ENCODE measurements at places on chromosomes 2 and 18.

GRCh38 chr2:171804456-171804855 is 89.6 kb downstream of the SLC25A12 start:
- no peak for DNase-seq

DNA sequence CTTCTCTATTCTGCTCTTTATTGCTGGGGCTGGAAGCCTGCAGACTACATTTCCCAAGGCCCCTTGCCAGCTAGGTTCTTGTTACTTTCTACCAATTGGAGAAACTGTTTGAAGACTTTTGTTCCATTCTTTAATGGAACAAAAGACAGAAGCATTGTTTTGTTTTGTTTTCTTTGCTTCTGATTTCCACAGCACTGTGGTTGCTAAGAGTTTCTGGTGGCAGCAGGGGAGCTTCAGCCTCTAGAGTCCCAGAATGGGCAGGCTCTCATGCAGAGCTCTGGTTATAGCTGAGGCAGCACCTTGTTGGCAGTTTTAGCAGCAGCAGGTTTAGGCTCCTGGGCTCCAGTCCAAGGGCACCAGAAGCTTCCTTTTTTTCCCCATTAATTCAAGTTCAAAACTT is 234.3 kb downstream of the ETAA1 start:
- no peak for DNase-seq

DNA sequence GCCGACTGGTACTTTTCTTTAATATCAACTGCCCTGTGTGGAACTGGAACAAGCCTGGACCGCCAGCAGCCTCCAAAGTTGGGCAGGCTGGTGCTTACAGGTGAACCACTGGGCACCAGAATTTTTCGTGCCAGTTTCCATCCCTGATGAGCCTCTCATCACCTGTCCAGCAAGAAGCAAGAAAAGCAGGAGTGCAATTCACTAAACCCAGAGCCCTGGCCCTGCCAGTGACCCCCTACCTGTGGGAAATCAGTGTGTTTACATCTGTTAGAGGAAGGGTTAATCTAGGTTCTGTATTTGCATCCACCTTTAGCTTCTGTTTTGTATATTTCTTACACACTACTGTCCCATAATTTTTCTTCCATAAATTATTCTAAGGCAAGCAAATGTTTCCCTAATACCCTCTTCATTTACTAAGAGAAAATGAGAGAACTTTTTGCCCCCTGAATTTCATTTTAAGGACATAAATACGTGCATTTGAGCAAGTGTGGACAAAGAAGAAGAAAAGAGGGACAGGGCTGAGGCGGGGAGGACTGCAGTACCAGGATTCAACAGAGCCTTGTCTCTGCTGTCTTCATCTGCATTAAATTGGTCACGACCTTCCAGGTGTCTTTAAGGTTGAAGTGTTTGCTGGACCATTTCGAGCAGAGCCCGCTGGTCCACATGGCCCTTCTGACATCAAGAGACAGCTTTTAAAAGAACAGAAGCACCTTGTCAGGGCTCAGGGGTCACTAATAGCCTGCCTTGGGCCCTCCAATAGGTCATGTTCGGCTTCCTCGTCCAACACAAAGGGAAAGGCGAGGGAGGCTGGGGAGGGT is 763.1 kb downstream of the BCL11A start:
- no peak for DNase-seq

DNA sequence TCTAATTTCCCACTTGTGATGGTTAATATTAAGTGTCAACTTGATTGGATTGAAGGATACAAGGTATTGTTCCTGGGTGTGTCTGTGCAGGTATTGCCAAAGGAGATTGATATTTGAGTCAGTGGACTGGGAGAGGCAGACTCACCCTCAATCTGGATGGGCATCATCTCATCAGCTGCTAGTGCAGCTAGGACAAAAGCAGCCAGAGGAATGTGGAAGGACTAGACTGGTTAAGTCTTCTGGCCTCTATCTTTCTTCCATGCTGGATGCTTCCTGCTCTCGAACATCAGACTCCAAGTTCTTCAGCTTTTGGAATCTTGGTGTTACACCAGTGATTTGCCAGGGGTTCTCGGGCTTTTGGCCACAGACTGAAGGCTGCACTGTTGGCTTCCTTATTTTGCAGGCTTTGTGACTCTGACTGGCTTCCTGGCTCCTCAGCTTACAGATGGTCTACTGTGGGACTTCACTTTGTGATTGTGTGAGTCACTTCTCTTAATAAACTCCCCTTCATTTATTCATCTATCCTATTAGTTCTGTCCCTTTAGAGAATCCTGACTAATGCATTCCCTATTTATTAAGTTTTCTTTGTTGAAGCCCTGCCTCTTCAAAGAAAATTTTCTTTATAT is 1087.5 kb upstream of the NXPH2 start:
- DNase-seq = no peak
